ENCODE measurements at places on chromosomes 7 and 10.

DNA sequence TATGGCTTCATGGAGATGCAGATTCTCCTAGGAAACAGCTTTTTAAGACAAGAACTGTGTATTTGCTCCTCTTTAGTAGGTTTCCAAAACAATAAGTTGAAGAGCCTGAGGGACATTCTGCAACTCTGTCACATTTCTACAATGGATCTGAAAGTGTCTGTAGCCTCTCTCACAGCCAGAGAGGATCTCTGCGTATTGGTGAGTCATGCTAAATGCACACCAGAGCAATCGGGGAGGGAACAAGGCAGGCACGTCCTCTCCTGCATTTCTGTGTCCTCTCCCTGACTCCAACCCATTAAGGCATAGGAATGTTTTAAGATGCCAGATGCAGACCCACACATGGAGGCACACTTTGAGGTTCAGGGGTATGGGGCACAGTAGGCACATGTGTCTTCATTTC lies 1126.4 kb upstream of the GHITM start:
- no peak for DNase-seq

DNA sequence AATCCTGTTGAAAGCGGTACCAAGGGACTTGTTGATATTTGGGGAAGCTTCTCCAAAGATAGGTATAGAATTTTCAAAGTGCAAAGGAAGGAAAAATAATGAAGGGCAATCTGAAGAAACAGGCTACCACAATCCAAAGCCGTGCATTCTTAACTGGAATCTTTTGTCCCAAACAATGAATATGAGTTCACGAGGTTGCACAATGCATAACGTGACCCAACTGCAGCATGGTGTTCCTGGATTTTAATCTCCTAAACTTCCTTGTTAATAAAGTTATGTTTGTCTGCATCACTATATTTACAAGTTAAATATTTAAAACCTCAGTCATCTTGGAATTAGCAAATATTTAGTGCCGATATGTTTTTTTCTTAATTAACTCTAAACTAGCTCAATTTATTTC lies 203.7 kb downstream of the WDR11 start:
- DNase-seq: no peak

DNA sequence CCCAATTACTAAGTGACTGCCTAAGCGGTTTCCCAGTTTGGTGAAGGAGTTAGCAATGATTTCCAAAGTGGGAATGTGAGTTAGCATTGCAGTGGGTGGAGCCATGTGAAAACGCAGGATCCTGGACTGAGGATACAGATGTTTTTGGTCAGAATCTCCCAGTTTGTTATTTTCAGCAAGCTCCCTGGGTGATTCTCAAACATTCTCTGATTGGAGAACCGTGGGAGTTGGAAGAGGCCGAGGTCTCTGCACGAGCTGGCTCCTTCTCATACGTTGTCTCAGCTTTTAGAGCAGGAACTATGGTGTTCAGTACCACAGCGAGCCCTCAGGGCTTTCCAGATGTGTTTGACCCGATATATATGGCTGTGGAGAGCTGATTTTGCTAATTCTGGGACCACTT lies 396.5 kb upstream of the NPVF start:
- no peak for DNase-seq

- DNase-seq: no peak
Observed at GRCh38 chr7:398888-399287, 108.9 kb downstream of the FOXL3 start.

DNA sequence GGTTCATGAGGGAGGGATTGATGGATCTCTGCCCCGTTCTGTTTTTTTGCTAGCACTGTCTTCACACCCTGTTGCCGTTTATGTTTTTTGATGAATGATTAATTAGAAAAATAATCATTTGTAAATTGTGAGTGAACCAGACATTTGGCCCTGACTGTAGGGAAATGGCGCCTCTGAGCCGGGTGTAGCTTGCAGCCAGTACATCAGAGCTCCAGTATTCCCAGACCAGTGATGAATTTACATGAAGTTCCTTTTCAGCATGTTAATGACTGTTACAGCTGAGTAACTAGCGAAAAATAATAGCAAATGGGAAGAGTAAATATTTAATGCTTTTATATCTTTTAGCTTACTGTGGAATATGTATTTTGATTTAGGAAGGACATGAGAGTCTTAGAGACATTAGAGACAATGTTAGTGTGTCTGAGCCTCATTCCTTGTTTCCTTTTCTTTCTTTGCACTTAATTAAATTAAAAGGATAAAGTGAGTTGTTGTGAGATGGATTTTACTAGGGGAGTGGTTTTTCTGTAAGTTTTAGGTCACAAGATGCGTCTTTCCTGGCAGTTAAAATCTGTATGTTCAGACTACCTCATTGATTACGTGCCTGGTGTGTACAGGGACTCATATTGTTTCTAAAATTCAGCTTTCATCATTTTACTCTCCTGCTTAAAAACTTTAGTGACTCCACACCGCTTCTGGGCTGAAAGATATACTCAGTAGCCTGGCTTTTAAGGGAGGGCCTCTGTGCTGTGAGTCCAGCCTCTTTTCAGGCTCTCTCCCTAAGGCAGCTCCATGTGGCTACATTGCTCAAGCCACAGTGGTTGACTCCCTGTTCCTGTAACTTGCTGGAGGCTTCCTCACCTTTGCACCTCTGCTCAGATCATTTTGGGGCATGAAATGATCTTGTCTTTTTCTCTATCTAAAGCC lies 86.4 kb downstream of the AUTS2 start:
- DNase-seq: no peak

GRCh38 chr7:39465055-39465929 lies 100.9 kb upstream of the YAE1 start:
- peak; percentile 31 for DNase-seq

DNA sequence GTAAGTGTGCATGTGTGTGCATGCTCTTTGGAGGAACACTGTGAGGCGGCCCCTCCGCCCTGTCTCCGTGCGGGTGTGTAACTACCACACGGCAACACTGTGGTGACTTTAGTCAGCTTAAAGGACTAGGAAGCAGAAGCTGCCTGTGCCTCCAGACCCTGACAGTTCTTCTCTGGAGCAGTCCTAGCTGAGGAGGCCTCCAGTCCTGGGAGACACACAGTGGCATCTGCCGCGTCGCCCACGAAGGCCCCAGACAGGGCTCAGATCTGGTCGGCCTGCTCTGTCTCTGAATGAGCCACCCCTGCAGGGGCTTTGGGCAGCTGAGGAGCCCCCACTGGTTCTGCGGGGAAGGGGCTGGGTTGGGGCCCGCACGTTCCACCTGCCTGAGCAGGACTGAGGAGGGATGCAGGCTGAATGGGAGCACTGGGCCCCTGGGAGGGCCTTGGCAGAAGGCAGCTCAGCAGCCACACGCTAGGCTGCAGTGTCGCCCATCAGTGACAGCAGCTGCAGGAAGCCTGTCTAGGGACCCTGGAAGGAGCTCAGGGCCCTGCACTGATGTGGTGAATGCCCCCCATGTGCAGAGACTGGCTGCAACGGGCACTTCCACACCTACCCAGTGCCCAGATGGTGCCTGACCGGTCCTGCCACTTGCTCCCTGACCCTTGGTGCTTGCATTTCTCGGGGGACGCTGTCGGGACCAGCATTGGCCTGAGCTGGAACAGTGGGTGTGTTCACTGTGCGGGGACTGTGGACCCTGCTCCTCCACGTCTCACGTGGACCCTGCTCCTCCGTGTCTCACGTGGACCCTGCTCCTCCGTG lies 27.3 kb upstream of the KNDC1 start:
- no peak for DNase-seq

- no peak for DNase-seq
Observed at GRCh38 chr7:67512481-67512880, 515.8 kb downstream of the TYW1 start.

DNA sequence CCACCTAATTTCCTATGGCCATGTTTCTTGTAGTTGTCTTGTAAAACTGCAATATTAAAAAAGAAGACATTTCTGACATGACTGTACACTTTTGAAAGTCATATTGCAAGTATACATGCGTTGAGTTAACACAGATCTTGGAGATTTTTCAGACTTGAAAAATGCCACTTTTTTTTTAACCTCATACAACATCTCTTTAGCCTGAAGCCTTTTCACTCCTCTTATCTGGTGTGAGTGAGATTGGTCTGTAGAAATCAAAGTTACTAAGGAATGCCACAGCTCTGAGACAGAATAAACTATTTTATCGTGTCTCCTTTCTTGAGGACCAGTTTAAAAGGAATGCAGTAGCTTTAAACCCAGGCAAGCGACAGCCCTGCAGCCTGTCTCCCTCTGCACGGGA lies 43.9 kb upstream of the NEUROD6 start:
- no peak for DNase-seq

GRCh38 chr7:149713731-149714068 lies 59.7 kb downstream of the ZNF467 start:
- peak; percentile 58 for DNase-seq

- no peak for DNase-seq
Observed at GRCh38 chr10:98260752-98261151, 7.2 kb downstream of the LOXL4 start.

DNA sequence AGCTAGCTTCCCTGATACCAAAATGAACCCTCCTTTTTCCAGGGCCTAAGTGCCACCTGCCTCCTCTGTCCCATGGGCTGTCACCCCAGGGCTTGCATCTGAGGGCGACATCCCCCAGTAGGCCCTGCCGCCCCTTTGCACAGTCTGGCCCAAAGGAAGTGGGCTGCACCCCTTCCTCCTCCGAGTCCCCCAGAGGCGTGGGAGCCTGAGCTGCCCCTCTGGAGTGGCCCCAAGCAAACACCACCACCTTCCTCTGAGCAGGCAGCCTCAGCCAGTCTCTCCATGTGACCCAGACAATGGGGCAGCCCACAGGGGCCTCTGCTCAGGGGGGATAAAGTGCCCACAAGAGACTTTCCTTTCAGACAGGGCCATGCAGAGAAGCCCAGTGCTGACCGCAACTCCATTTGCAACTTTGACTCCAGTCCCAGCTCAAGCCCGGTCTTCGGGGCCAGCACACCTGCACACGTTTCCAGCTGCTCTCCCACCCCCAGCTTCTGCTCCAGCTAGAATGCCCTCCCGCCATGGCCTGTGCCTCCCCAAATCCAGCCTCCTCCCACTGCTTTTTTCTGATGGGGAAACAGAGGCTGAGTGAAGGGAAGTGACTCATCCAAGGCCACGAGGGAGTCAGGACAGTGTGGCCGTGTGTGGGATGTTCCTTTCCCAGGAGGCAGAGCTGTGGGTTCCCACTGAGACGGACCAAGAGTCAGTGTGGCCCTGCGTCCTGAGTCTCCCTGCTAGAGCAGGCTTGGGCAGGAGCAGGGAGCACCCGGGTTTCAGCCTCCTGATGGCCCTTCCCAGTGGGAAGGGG lies 111.9 kb downstream of the ZMIZ1 start:
- no peak for DNase-seq

- no peak for DNase-seq
Observed at GRCh38 chr10:75498884-75499350, 67.5 kb downstream of the LRMDA start.

GRCh38 chr10:91879515-91880170 lies 29.6 kb downstream of the FGFBP3 start:
- DNase-seq: no peak

- DNase-seq: no peak
Observed at GRCh38 chr7:41007351-41007751, 695.5 kb downstream of the INHBA start.

GRCh38 chr7:29811586-29811985 lies 5.3 kb downstream of the WIPF3 start:
- no peak for DNase-seq

- DNase-seq: no peak
Observed at GRCh38 chr7:152462995-152463708, 27.3 kb upstream of the KMT2C start.

DNA sequence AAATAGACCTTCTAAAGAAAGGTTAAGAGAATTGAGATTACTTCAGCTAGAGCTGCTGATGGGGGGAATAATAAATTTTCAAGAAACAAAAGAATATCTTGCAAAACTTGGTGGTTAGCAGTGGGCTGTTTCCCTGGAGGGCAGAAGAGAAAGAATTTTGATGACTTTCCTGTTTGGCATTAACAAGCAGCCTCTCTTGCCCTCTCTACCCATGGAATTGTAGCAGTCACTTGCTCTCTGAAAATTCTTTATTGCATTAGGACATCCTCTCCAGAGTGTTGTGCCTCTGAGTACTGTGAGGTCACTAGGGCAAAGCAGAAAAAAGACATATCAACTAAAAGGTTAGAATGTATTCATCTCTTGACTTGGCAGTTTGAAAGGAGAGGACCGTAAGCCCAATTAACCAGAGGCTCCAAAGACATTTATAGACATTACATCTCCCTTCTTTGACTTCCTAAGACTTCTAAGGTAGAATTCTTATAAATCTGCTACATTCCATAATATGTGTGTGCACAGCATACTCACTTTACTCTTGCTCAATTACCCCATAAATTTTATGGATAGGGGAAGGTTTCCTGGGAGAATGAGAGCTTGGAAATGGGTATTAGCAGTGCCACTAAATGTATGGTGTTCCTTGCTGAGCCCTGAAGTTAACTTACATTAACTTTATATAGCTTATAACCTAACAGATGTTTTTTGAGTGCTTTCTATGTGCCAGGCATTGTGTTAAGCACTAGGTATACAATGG lies 215.3 kb downstream of the KIF20B start:
- no peak for DNase-seq

- no peak for DNase-seq
Observed at GRCh38 chr7:97722386-97722785, 9.5 kb upstream of the TAC1 start.

DNA sequence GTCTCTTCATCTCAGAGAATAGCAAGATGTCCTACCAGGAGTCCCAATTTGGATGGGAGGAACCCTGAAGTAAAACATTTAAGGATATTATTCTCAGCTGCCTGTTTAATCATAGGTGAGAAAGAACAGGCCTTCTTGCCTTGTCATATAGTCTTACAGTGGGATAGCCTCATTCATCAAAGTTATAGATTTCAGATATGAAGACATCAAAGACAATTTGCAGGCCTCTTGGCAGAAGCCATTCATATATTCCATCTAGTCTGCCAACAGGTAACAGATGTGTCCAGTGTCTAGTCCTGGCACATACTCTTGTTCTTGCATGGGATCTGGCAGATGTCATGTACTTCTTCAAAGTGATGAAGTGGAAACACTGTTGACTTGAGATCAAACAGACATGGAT lies 601.3 kb upstream of the GHITM start:
- DNase-seq: no peak

DNA sequence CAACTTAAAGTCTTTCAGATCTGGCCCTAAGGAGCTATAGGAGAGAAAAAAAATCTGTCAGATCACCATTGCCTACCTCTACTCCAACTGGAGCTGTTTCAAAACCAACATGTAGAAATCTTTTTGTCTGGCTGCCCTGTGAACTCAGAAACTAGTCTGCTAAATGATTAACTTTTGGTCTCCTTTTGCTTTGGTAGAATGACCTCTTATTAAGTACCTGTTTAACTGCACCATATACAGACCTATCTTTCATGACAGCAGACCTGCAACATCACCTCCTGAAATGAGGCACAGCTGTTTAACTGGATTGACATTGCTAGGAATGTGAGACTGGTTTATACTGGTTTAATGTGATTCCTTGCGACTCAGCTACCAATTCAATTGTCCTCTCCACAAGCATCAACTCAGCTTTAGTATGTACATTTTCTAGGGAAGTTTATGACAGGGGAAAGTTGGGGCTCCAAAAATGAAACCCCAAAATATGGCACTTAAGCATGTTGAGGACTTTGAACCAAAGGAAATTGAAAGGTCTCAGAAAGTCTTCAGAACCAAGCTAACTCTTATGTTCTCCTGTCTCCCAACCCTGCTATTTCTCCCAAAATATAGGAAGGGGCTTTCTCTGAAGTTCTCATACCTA lies 1.8 kb downstream of the CYP3A43 start:
- DNase-seq: no peak

GRCh38 chr7:4610768-4611467 lies 71.2 kb upstream of the FOXK1 start:
- peak; percentile 62 for DNase-seq

- DNase-seq: no peak
Observed at GRCh38 chr7:75626954-75627353, 111.8 kb downstream of the HIP1 start.

Measured in naive thymus-derived CD8-positive, alpha-beta T cell (primary cell).